ENCODE measurements at places on chromosomes 3 and 15. TPM values are rescaled to one million over a fixed set of nuclear protein-coding genes. Genes with fewer than 3 reads are reported as not detected.
A peak's percentile ranks its signal among the peaks of the same experiment; 100 is the strongest.

GRCh38 chr15:31444844-31445243 is 118.2 kb downstream of the KLF13 start:
- no peak for DNase-seq

DNA sequence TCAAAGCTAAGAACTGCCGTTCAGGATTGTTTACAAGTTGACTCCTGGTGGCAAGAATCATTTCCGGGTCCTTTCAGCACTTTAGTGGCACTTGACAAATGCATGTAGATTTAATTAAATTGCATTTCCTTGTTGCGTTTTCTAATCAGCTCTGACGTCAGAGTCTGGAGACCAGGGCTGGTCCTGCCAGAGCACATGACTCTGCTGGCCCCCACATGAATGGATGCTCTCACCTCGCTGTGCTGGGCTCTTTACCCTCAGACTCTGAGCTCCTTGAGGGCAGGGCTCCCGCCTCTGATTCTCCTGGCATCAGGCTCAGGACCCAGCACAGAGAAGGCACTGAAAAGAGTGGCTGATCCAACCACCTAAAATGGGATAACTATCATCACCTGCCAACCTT is 69.4 kb downstream of the FEM1B start:
- no peak for DNase-seq

The GOLGA8M gene
- 1.6 TPM for total RNA-seq

- no peak for DNase-seq
Measured at GRCh38 chr3:18097989-18098388, 327.1 kb downstream of the SATB1 start.

DNA sequence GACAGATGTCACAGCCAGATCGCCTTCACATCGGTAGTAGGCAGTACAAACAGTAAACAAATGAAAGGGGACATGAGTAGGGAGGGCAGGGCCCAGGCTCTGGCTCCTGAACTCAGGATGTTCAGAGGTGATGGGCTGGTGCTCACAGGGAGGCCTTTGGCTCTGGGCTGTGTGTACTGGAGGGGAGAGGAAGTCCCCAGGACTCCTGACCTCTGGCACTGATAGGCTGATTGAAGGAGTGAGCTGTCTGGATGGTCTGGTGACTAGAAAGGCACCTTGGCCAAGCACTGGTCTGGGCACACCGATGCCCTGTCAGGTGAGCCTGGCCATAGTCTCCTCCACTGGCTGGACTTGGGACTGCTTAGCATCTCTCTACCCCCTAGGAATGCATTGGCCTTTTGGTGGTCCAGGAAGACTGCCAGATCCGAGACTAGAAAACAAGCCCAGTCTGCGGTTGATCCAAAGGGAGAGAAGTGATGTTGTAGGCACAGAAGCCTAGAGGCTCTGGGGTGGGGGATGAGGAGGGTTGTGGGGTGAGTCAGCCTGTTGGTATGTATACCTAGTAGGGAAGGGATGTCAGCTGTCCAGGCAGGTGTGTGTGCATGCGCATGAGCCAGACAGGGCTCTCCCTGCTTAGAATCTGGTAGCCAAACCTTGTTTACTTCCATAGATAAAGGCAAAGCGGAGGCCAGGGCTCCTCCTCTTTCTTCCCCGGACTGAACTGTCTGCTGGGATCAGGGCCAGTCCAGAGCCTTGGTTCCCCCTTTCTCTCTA is 1.9 kb downstream of the SPINT1 start:
- peak; percentile 90 for DNase-seq

GRCh38 chr15:59598461-59598860 is 13.1 kb upstream of the GCNT3 start:
- DNase-seq: no peak

The GP9 gene
- total RNA-seq: not detected

GRCh38 chr15:99100245-99101173 is 4.4 kb upstream of the SYNM start:
- DNase-seq: peak; percentile 71

- DNase-seq: peak; percentile 11
Measured at GRCh38 chr3:88231207-88231606, 81.4 kb downstream of the C3orf38 start.

The CIDEC gene
- not detected for total RNA-seq

DNA sequence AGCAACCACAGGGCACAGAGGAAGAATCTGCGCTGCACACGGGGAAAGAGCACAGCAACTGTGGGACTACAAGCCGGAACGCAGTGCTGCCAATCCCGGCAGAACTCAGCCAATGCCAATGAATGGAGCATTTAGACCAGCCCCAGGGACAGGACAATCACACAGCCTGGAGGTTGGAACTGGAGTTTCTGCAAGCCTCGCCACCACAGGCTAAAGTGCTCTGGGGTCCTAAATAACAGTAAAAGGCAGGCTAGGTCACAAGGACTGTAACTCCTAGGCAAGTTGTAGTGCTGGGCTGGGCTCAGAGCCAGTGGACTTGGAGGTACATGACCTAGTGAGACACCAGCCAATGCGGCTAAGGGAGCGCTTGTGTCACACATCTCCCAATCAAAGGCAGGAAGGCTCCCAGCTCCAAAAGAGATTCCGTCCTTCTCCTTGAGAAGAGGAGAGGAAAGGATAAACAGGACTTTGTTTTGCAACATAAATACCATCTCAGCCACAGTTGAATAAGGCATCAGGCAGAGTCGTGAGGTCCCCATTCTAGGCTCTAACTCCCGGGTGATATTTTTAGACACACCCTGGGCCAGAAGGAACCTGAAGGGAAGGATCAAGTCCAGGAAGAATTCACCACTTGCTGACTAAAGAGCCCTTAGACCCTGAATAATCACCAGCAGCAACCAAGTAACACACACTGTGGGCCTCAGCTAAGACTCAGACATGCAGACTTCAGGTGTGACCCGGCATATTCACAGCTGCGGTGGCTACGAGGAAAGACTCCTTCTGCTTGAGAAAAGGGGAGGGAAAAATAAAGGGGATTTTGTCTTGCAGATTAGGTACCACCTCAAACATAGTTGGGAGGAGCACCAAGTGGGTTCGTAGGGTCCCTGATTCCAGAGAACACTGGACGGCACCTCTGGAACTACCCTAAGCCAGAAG is 85.5 kb upstream of the XXYLT1 start:
- no peak for DNase-seq

DNA sequence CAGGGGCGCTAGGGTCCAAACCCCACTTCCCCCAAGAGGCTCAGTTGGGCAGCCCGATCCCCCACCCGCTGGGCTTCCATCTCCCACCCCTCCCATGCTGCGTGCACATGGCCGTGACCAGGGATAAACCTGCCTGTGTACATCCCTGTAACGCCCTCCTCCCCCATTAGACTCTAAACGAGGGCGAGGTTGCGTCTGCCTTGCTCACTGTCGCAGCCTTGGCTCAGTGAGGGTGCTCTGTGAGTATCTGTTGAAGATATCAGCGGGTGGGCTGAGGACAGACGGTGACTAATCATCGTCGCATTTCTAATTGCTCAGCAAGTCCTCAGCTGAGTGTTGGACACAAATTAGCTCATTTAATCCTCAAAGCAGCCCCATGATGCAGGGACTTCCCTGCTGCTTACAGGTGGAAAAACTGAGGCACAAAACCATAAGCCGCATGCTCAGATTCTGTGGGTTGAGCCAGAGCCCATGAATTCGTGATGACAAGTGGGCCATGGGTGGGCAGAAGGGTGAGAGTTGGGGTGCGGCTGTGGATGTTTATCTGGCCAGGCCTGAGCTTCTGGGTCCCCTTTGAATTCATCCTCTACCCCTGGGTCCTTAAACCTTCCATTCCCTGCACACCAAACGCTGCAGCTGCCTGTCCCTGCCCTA is 26.0 kb downstream of the FBLN2 start:
- DNase-seq: no peak

The RTP1 gene
- not detected for total RNA-seq

DNA sequence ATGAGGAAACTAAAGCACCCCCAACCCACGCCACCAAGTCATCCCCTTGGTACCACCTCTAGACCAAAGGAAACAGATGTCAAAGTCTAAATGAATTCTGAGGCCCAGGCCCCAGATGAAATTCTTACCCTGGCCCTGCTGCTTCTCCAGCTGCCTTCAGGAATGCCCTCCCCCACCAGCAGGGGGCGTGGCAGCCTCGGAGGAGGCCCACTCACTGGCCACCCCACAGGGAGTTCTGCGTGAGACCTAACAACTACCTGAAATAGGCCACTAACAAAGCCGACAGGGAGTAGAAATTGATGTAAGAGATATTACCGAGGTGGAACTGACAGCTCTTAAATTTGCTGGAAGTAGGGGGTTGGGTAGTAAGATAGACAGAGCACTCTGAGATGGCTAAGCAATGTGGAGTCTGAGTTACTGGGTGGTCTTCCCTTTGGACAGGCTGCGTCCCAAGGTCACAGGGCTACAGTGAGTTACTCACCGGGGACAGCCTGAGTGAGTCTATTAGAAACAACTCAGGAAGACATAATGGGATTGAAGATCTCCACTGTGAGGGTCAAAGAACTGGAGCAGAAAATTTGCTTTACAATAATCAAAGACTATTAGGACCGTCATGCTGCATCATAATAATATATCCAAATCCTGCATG is 240.7 kb downstream of the SHOX2 start:
- DNase-seq: peak; percentile 52

DNA sequence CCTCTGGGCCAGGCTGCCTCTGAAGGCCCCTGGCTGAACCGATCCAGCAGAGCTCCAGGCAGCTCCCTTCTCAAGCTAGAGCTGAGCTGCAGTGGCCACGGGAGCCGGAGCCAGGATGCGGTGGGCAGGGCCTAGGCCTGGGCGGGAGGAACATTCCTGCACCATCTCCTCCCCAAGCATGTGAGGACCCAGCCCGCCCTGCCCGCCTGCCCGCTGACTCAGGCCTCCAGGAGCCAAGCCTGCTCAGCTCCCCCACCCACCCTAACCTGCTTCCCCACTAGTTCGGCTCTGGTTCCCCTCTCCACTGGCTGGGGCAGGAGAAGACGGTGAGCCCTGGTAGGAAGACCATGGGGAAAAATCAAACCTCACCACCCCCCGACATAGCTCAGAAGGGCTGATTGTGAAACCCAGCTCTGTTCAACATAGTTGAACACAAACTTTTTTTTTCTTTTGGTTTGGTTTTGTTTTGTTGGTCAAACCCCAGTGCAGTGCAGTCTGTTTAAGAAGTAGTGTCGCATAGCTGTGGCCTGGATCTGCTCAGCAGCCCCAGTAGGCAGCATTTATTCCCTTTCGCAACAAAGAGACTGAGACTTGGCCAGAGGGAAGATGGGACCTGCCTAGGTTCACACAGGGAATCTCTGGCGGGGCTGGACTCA is 13.5 kb downstream of the SNX33 start:
- peak; percentile 89 for DNase-seq

The SI gene
- not detected for total RNA-seq

The HRH1 gene
- total RNA-seq: 14.8 TPM

- no peak for DNase-seq
Measured at GRCh38 chr3:55283441-55283925, 203.6 kb downstream of the WNT5A start.

The BFSP2 gene
- total RNA-seq: not detected

- DNase-seq: no peak
Measured at GRCh38 chr3:34374521-34374920, 576.1 kb downstream of the PDCD6IP start.

The ZBED2 gene
- total RNA-seq: 6.5 TPM

GRCh38 chr3:15399970-15400369 is 27.4 kb downstream of the METTL6 start:
- DNase-seq: no peak

GRCh38 chr15:87755226-87755625 is 501.3 kb downstream of the NTRK3 start:
- no peak for DNase-seq

- DNase-seq: no peak
Measured at GRCh38 chr3:50533807-50534461, 30.5 kb upstream of the CACNA2D2 start.

DNA sequence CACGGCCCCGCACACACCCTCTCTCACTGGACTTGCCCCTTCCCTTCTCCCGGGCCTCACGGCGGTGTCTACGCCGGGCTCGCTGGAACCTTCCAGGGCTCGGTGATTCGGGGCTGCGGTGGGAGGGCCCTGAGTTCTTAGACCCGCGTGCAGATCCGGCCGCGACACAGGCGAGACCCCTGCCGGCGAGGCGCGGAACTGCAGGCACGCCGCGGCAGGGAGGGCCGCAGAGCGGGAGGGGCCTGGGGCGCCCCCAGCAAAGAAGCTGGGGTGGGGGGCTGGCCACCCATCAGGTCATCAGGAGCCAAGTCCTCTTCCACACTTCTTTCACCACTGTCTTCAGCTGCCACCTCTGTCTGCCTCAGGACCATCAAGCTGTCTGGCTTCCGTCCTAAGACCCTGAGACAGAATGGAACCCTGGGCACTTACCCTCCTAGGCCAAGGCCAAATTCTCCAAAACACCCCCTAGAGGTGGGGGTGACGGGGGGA is 164.5 kb downstream of the XXYLT1 start:
- peak; percentile 34 for DNase-seq

The SPATA12 gene
- total RNA-seq: 0.12 TPM

DNA sequence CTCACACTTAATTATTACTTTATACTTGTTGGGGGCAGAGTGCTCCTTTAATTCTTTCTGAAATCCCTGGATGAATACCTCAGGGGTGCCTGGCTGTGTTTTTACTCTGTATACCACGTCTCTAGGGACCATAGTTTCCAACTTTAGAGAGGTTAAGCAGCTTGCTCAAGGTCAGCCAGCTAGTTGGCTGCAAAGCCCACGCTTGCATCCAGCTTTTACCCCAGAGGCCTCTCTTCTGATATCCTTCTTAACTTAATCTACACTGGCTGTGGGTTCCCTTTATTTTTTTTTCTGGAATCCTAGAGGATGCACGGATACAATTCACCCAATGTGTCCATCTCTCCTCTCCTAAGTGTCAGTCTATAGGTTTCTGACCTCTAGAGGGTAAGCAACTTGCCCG is 1.4 kb downstream of the PDZRN3 start:
- DNase-seq: no peak

The GABRR3 gene
- total RNA-seq: not detected

- peak; percentile 61 for DNase-seq
Measured at GRCh38 chr15:43872416-43873020, 45.7 kb downstream of the WDR76 start.

The CD276 gene
- total RNA-seq: 52.8 TPM

The ADAMTS9 gene
- 0.86 TPM for total RNA-seq

The NEK10 gene
- 1.1 TPM for total RNA-seq

The THAP10 gene
- 4.0 TPM for total RNA-seq

The CHRM5 gene
- not detected for total RNA-seq

- DNase-seq: peak; percentile 98
Measured at GRCh38 chr3:141275973-141276372, 44.3 kb downstream of the PXYLP1 start.

GRCh38 chr3:71641674-71642073 is 58.1 kb upstream of the FOXP1 start:
- DNase-seq: peak; percentile 8

The LIPC gene
- total RNA-seq: not detected

DNA sequence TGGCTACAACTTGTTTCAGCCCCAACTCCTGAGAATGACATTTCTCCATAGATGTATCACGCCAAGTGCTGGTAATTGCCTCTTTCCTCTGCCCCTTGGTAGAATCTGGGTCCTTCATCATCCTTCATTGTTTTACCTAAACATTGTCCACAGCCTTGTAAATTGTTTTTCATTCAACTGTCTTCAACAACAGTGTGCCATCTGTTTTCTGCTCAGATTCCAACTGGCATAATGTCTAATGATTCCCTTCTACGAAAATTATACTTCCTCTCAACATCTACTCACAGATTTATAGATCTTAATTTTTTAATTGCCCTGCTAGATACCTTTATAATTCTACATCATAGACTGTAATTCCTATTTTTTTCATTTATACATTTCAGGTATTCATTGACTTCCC is 226.9 kb downstream of the TPRG1 start:
- DNase-seq: no peak
